Pancreas (tissue), 10 donors: ENCODE measurements at places on chromosomes 1 and 21.

GRCh38 chr1:53696571-53696970, 42.4 kb downstream of the GLIS1 start:
- DNase-seq = no peak

DNA sequence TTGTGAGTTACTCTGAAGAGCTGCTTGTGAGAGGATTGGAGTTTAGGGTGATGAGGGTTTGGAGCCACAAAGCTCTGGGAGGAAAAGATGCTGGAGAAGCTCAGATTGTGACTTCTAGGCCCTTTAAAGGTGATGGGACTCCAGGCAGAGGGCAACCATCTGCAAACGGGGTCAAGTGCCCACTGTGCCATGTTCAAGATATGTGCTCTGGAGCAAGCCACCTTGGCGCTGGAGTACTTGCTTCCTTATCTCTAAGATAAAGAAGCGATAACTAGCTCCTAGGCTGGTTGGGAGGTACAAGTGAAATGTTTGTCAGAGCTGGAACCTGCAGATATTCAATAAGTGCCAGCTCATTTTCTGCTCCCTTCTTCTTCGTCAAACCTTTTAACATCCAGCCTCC, 14.3 kb upstream of the FOXE3 start:
- DNase-seq = no peak

GRCh38 chr1:209238356-209238755, 345.2 kb upstream of the CAMK1G start:
- DNase-seq = no peak

DNA sequence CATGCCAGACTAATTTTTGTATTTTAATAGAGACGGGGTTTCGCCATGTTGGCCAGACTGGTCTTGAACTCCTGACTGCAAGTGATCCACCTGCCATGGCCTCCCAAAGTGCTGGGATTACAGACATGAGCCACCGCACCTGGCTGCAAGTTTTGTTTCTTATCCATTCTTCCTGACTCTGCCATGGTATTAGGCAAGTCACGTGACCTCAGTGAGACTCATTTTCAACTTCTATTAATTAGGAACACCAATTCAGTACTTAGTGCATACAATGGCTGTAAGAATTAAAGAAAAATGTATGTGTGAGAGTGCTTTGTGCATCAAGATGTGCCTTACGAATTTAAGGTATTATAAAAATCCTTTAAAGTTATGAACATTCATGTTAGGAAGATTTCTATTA, 111.2 kb downstream of the CACNA1E start:
- DNase-seq = no peak

DNA sequence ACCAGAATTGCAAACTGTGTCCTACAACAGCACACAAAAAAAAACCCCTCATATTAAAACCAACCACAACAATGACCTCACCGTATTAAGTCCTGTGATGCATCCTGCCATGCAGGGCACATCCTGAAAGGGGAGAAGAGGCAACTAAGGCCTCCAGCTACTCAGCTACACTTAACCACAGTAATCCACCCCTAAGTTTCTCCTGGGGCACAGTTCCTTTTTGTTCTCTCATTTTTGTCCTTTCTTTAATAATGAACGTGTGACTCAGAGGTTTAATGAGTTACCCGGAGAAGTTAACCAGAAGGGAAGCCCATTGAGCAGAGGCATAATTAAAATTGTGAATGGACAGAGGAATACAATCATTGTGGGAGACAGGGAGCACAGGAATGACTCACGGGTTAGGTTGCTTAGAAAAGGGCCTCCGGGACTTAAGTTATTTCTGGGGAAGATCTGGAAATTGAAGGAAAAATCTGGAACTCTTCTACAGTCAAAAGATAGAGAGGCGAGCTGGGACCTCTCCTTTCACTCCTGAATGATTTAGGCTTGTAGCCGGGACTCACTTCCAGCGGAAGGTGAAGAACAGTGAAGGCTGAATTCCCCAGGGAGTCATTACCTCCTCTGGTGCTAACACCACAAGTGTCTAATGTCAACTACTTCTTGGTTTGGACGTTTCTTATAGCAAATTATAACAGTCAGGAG, 36.9 kb upstream of the HIVEP3 start:
- DNase-seq = no peak

- DNase-seq = no peak
These were observed 25.2 kb downstream of the GPR137B start for GRCh38 chr1:236167578-236167977.
